HS-5 (cell line): ENCODE measurements at places on chromosomes 7 and 10.

DNA sequence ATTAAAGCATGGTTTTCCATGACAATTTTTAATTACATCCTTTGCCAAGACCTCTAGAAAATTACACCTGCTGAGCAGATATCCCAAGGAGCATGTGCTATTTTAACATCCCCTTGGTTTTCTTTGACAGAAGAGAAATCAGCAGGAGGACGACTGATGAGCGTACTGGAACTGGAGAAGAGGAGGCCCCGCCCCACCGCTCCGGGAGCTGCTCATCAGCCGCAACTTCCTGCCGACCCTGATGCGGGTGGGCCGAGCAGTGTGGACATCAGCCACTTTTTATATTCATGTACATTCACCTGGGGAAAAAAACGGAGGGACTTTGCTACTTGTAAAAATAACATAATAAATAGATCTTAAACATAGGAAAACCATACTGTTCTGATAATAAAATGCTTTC is 54.2 kb downstream of the CDC123 start:
- DNase-seq = no peak

DNA sequence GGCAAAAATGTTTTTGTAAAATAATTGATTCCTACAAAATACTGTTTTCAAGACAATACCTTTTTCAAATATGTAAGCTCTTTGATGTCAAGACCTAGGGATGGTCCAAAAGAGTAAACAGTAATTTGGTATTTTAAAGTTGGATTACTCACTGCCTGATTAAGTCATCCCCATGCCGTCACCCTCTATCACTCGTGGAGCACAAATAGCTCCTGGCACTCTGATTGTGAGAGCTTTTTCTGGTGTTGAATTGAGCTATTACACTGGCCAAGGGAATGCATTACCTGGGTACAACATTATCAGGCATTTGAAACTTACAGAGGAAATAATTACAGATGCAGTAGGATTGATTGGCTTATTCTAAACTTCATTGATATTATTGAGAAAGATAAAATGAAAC is 231.9 kb upstream of the GRM3 start:
- no peak for DNase-seq

GRCh38 chr7:42198296-42198695 is 38.7 kb downstream of the GLI3 start:
- no peak for DNase-seq

GRCh38 chr10:78121801-78122200 is 88.1 kb downstream of the RPS24 start:
- DNase-seq = no peak

GRCh38 chr10:79266084-79266483 is 81.2 kb upstream of the PPIF start:
- DNase-seq = no peak

DNA sequence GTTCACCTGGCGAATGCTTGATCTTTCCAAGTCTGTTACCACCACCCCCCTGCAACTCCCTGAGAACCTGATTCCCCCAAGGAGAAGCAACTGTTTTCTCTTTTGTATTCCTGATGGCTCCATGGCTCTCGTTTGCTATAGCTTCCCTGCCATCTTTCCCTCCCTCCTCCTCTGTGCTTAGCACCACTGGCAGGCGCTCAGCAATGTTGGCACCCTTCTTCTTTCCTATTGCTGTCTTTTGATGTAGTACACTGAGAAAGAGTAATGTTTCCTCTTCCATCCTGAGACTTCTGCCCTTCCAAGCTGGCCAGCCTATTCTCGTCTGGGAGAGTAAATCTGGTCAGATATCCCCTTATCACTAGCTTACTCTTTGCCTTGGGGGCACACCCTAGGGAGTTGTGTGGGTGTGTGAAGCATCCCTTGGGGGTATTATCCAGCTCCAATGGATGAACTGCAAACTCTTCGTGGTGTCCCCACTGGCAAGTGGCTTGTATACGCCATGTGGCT is 74.0 kb downstream of the BMPER start:
- DNase-seq = no peak

DNA sequence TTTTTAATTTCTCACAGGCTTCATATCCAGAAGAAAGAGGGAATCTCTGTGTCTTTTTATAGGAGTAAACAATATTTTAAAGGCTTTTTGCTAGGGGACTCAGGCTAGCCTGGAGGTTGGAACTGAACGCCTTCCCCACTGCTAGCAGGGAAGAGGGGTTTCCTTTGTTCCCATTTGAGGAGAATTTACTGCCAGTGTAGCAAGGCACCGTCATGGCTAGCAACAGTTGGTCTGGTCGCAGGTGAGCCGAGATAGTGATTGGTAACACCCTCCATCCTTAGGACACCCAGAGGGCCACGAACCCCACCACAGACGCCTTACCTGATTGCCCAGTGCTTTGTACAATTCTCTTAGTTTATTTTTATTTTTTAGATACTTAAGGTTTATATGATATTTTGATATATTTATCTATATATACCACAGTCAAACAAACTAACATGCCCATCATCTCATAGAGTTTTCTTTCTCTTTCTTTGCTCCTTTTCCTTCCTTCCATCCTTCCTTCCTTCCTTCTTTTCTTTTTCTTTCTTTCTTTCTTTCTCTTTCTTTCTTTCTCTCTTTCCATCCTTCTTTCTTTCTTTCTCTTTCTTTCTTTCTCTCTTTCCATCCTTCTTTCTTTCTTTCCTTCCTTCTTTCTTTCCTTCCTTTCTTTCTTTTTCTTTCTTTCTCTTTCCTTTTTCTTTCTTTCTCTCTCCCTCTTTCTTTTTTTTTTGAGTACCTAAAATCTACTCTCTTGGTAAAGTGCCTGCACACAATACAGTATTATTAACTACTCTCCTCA is 219.0 kb upstream of the AKR1E2 start:
- no peak for DNase-seq

DNA sequence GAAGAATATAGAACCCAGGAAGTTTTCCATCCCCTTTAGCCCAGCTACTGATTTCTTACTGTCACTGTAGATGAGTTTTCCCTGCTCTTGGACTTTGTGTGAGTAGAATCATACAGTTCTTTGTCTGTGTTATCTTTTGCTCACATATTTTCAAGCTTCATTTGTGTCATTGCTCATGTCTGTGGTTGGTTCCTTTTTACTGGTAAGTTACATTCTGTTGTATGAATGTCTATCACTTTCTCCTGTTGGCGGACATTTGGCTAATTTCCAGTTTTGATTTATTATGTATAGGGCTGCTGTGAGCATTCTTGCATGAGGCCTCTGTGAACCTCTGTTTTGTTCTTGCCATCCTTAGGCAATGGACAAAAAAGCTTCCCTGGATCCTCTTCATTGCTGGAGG is 5.3 kb downstream of the GLRX3 start:
- no peak for DNase-seq

- DNase-seq = no peak
Observed at GRCh38 chr10:129602938-129603535, 136.0 kb downstream of the MGMT start.
